Heart right ventricle (tissue), 16 donors: ENCODE measurements at places on chromosomes 12 and 14.

DNA sequence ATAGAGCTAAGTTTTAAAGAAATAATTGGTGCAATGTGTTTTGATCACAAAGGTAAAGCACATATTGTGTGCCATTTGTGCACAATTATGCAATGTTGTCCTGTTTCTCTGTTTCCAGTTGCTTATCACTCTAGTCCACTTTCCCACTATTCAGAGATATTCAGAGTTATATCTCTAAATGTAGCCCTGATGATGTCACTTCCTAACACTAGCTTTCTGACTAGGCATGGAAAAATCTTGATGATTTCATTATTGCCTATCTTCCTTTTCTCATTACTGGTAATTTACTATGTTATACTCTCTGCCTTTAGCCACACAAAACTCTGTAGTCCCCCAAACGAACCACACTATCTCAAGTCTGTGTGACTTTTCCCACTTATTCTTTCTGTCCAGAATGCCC is 221.2 kb downstream of the TRHDE start:
- H3K4me3 ChIP-seq, result no peak overlapping the region
- no peaks in the 10 kb centered on the region for H3K36me3 ChIP-seq
- no peak for DNase-seq
- H3K4me1 ChIP-seq, result no peaks in the 10 kb centered on the region

GRCh38 chr12:70749931-70750330 is 112.7 kb upstream of the PTPRB start:
- DNase-seq, result no peak
- no peaks in the 10 kb centered on the region for H3K27me3 ChIP-seq
- no peaks in the 10 kb centered on the region for H3K36me3 ChIP-seq
- H3K4me1 ChIP-seq, result no peaks in the 10 kb centered on the region
- H3K4me3 ChIP-seq, result no peak overlapping the region

GRCh38 chr14:47935332-47935731 is 259.9 kb upstream of the MDGA2 start:
- H3K4me1 ChIP-seq, result no peaks in the 10 kb centered on the region
- no peak overlapping the region for H3K4me3 ChIP-seq
- DNase-seq, result no peak
- no peaks in the 10 kb centered on the region for H3K36me3 ChIP-seq
- no peaks in the 10 kb centered on the region for H3K27me3 ChIP-seq
- H3K27ac ChIP-seq, result no peak overlapping the region

DNA sequence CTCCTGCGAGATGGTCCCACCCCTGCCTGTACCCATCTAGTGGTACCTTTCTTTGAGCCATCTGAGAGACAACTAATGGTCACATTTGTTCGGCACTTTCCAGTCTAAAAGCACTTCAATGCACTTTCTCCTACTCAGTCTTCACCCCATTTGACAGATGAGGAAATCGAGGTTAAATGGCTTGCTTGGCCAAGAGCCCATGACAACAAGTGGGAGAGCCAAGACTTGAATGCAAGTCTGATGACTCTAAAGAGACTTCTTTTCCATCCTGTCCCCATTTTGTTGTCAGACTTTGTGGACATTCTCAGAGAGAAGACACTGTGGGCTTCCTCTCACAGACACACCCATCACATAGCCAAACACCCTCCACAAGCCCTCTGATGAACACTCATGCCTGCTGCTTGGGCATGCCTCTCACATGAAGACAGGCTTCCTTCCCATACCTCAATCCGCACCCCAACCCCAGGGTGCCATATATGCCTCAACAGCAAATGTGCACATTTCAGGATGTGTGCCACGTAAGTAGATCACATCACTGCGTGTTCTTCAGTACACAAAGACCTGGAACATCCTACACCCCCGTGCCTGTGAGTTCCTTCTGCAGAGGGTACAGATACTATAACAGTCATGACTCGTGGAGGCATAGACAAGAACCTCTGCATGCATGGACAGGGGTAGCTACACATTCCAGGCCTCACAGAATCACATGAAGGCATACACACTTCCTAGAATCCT is 805 bp downstream of the MYH7 start:
- peaks cover 28% of the 10 kb centered on the region for H3K4me1 ChIP-seq
- no peak overlapping the region for H3K27ac ChIP-seq
- H3K4me3 ChIP-seq, result peak overlapping the region; percentile 47
- H3K27me3 ChIP-seq, result no peaks in the 10 kb centered on the region
- peaks cover 28% of the 10 kb centered on the region for H3K36me3 ChIP-seq
- DNase-seq, result no peak

DNA sequence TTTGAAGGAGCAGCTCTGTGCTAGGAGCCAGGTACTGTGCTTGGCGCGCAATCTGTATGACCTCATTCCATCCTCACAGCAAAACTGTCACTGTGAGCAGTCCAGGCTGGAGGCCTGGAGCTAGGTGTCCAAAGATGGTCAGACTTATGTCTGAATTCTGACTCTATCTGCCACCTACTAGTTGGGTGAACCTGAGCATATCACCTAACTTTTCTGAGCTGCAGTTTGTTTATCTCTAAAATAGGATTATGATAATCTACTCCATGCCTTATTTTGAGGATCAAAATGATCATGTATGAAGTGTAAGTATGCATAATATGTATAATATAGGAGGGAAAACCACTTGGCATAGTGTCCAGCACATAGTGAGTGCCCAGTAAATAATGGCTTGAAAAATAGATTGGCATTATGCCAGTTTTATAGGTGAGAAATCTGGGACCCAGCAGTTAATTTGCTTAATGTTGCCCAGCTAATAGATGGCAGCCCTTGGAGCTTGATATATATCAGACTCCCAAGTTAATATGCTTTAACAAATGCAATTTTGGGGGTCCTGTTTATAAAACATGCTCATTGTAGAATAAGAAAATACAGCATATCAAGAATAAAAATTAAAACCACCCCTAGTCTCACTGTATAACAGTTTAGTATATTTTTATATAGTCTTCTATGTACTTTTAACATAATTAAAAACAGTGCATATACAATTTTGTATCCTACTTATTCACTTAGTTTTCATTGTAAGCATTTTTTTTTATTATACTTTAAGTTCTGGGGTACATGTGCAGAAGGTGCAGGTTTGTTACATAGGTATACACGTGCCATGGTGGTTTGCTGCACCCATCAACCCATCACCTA is 4.5 kb upstream of the JPH4 start:
- no peaks in the 10 kb centered on the region for H3K36me3 ChIP-seq
- no peak for DNase-seq
- H3K27ac ChIP-seq, result no peak overlapping the region
- H3K4me3 ChIP-seq, result no peak overlapping the region

DNA sequence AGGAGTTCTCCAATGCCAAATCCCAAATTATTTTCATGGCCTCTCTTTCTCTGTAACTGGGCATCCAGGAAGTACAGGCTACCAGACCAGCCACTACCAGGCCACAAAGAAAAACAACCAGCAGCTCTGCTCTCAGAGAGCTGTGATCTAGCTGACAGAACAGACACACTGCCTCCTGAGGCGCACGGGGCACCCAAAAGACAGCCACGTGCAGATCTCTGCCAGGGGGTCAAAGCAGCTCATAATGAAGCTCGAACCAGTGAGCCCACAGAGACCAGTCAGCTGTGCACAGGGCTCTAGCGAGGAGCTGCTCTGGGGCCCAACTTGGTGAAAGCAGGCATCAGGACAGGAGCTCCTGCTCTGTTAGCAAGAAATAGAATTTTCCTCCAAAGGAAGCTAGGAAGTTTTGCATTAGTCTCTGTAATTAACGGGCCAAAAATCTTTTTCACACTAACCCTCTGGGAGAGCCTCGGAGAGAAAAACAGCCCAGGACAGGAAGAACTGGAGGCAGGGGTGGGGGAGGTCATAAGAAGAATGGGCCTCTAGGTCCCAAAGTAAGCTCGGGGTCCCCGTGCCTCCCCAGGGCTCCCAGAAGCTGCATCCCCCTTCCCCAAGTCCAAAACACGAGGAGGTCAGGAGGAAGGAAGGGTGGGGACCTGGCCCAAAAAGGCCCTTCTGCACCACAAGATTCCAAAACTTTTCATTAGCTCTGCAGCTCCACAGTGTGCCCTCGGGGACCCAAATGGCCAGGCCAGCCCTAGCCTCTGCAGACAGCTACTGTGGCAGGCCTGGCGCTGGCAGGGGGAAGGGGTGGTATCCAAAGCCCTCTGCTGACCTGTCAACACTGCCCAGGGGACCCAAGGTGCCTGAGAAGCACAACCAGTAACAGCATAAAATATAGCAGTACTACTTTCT is 30.2 kb downstream of the ACTN1 start:
- H3K36me3 ChIP-seq, result no peaks in the 10 kb centered on the region
- peak overlapping the region; percentile 84 for H3K27ac ChIP-seq
- no peak for DNase-seq
- H3K27me3 ChIP-seq, result no peaks in the 10 kb centered on the region
- H3K4me1 ChIP-seq, result peaks cover 91% of the 10 kb centered on the region
- H3K4me3 ChIP-seq, result no peak overlapping the region
